ENCODE measurements at places on chromosomes 3 and 15. TPM values are rescaled to one million over a fixed set of nuclear protein-coding genes. Genes with fewer than 3 reads are reported as not detected.

DNA sequence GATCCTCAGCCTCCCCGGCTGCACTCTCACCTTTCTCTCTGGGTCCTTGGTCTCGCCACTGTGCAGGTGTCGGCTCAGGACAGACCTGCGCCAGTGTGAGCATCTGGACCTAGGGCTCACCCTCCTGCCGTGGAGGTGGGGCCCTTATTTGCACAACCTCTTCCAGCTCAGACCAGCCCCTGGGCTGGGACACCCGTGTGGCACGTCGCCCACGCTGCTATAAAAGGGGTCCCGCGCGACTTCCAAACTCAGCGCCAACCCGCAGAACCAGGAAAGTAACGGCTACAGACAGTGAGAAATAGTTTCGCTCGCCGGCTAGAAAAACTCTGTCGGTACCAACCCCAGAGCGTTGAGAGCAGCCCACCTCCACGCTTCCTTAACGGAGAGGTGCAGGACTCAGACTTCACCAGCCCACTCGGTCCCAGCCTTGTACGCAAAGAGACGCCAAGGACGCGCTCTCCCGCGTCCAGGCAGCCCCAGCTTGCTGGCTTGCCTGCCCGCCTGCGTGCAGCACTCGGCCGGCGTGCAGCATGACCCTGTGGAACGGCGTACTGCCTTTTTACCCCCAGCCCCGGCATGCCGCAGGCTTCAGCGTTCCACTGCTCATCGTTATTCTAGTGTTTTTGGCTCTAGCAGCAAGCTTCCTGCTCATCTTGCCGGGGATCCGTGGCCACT lies at the start of the genes DUOX2 and DUOXA2:
Gene DUOX2, minus strand, starts transcription at position 97 of the 675 bp plus-strand sequence. CDS start 761 bp downstream, outside the sequence.
Gene DUOXA2, plus strand, starts transcription at position 251 of the 675 bp plus-strand sequence. Its CDS starts 280 bp downstream, at position 531.
- H3K4me3 ChIP-seq, result no peak within 1 kb of the TSS
- H3K27me3 ChIP-seq, result peaks cover 80% of the 10 kb centered on the region

The ARRDC4 gene
- total RNA-seq, result 52.8 TPM

The PRSS50 gene
- total RNA-seq, result 0.41 TPM

- peaks cover 86% of the 10 kb centered on the region for H3K4me1 ChIP-seq
- no peak for DNase-seq
- no peak overlapping the region for H3K27ac ChIP-seq
- H3K36me3 ChIP-seq, result no peaks in the 10 kb centered on the region
- peak overlapping the region; percentile 49 for H3K4me3 ChIP-seq
- no peaks in the 10 kb centered on the region for H3K27me3 ChIP-seq
Observed at GRCh38 chr3:46409739-46410489, 2.9 kb downstream of the CCRL2 start.

DNA sequence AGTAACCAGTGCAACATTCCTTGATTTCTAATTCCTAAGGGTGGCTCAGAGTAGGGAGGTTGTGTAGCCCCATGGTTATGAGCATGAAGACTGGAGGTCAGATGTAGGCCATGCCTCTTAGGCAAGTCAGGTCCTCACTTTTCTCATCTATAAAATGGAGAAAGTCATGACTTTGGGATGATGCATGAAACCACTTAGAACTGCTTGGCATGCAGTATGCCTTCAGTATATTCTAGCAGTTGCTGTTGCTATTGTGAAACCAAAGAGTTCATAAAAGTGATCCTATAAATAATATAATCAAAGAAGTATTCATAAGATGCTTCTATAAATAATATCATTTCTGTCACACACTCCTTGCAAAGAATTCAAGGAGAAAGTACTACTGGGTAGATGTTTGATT lies 65.5 kb downstream of the TMEM108 start:
- H3K36me3 ChIP-seq, result no peaks in the 10 kb centered on the region
- H3K27ac ChIP-seq, result no peak overlapping the region
- no peak overlapping the region for H3K4me3 ChIP-seq
- no peak for DNase-seq
- no peaks in the 10 kb centered on the region for H3K27me3 ChIP-seq
- H3K4me1 ChIP-seq, result peaks cover 12% of the 10 kb centered on the region

The PP2D1 gene
- total RNA-seq, result not detected

The TBL1XR1 gene
- 160 TPM for total RNA-seq

DNA sequence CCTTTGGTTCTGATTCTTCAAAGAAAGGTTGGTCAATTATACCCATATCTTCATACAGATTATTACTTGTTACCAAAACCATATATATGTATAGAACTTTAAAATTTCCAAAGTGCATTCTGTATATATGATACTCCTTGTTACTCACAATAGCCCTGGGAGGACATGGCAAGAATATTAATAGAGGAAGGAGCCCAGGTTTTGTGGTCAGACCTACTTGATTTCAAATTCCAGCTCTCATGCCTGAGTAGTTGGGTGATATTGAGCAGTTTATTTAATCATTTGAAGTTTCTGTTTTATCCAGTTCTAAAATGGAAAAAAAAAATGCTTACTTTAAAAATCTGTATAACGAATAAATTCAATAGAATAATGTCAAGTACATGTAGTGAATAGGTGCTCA lies 2.5 kb downstream of the IL1RAP start:
- peaks cover 31% of the 10 kb centered on the region for H3K4me1 ChIP-seq
- H3K4me3 ChIP-seq, result no peak overlapping the region
- no peaks in the 10 kb centered on the region for H3K27me3 ChIP-seq
- no peak for DNase-seq
- no peaks in the 10 kb centered on the region for H3K36me3 ChIP-seq

GRCh38 chr3:172669021-172669420 lies 41.8 kb downstream of the NCEH1 start:
- no peak overlapping the region for H3K27ac ChIP-seq
- no peak overlapping the region for H3K4me3 ChIP-seq
- H3K4me1 ChIP-seq, result peaks cover 37% of the 10 kb centered on the region
- no peaks in the 10 kb centered on the region for H3K27me3 ChIP-seq
- no peak for DNase-seq

GRCh38 chr3:46974421-46975171 lies 1.9 kb downstream of the CCDC12 start:
- H3K27ac ChIP-seq, result no peak overlapping the region
- no peak for DNase-seq
- peaks cover 77% of the 10 kb centered on the region for H3K4me1 ChIP-seq
- H3K36me3 ChIP-seq, result peaks cover under 1% of the 10 kb centered on the region
- no peaks in the 10 kb centered on the region for H3K27me3 ChIP-seq

GRCh38 chr3:112759210-112759609 lies 87.5 kb downstream of the CD200R1L start:
- no peak for DNase-seq
- no peak overlapping the region for H3K27ac ChIP-seq
- H3K4me1 ChIP-seq, result no peaks in the 10 kb centered on the region
- no peak overlapping the region for H3K4me3 ChIP-seq
- no peaks in the 10 kb centered on the region for H3K36me3 ChIP-seq
- H3K27me3 ChIP-seq, result no peaks in the 10 kb centered on the region

The TFDP2 gene
- total RNA-seq, result 41.3 TPM

The GOLGA8S gene
- 0.53 TPM for total RNA-seq

The P2RY14 gene
- total RNA-seq, result 5.7 TPM

DNA sequence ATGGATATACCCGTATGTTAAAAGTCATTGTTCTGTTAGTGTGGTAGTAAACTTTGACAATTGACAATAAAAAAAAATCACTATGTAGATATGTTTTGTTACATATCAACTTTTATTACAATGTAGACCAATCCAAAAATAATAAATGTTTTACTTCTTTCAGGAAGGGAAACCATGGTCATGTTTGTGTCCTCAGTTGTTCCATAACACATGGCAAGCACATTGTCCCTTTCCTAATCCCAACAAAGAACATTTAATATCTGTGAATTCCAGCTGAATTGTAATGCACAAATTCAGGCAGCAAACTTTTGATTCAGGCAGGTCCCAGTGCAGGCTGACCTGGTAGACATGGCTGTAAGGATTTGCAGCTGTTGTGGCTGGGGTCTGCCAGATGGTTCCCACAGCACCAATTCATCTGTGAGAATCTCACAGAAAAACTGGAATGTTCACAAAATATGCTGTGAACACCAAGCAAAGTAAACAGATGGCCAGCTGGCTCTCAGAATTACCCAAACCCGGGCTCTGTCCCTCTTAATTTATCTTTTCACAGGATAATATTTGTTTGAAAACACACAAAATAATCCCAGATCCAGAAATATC lies 1.9 kb upstream of the SPG21 start:
- H3K4me1 ChIP-seq, result peaks cover 27% of the 10 kb centered on the region

DNA sequence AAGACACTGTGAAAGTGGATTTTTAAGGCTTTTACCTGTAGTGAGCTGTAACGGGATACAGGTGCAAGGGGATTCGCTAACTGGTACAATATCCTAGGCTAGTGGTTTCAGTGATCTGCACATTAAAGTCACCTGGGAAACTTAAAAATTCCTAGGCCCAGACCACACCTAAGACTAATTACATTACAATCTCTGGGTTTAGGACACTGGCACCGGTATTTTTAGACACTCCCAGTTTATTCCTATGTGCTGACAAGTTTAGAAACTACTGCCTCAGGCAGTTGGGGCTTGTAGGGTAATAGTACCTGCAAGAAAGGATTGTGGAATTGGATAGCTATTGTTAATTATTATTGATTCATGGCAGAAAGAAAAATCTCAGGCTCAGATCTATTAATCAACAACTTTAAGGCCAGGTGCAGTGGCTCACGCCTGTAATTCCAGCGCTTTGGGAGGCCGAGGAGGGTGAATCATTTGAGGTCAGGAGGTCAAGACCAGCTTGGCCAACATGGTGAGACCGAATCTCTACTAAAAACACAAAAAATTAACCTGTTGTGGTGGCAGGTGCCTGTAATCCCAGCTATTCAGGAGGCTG lies 50.4 kb upstream of the CASR start:
- H3K36me3 ChIP-seq, result no peaks in the 10 kb centered on the region
- no peak for DNase-seq
- H3K4me1 ChIP-seq, result no peaks in the 10 kb centered on the region
- no peak overlapping the region for H3K4me3 ChIP-seq
- H3K27ac ChIP-seq, result no peak overlapping the region

The PATL2 gene
- 4.5 TPM for total RNA-seq

DNA sequence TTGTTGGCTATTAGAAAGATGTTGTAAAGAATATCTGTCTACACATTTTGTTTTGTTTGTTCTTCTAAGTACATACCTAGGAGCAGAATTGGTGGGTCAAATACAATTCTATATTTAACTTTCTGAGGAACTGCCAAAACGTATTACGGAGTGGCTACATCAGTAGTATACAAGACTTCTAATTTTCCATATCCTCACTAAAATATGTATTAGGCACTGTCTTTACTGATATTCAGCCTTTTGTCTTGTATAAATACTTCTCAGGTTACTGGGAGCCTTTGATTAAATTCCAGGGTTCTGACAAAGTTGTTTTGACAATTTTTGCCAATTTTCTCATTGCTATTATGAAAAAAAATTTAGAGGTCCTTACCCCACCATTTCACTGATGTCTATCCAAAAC lies 146.7 kb downstream of the NR2E3 start:
- no peak overlapping the region for H3K4me3 ChIP-seq
- no peak for DNase-seq
- H3K36me3 ChIP-seq, result peaks cover 28% of the 10 kb centered on the region
- no peaks in the 10 kb centered on the region for H3K4me1 ChIP-seq
- no peaks in the 10 kb centered on the region for H3K27me3 ChIP-seq

DNA sequence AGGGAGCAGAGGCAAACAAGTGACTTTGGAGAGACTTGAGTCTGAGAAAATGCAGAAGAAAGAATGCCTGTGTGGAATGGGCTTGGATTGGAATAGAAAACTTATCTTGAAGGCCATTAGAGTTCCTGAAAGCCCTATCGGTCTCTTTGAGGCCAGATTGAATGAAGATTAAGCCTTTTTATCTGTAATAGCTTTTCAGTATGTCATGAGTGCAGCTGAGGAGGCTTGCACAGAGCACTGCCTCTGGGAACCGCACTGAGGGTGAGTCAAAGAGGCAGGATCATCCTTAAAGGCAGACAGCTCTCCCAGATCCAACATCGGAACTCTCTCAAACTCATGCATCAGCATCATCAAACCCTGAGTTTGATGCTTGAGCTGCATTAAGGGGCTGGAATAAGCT lies 515.2 kb downstream of the NTRK3 start:
- no peaks in the 10 kb centered on the region for H3K4me1 ChIP-seq
- H3K4me3 ChIP-seq, result no peak overlapping the region
- no peaks in the 10 kb centered on the region for H3K27me3 ChIP-seq
- no peak for DNase-seq

DNA sequence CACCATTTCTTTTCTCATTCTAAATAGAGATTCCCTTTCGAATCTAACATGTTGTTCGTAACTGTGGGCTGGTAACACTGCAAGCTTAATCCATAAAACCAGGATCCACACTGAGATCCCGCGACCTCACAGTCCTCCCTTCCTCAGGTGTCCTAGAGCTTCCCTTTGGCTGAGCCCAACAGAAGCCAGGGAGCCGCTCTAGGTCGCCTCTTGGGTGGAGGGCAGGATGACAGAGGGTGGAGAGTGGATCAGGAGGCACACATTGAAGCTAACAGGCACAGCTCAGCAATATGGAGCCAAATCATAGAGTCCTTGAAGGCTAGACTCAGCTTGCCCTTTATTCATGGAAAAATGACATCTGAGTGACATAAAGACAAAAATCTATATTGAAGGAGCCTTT lies 44.7 kb upstream of the DLG1 start:
- H3K4me3 ChIP-seq, result no peak overlapping the region
- DNase-seq, result no peak

DNA sequence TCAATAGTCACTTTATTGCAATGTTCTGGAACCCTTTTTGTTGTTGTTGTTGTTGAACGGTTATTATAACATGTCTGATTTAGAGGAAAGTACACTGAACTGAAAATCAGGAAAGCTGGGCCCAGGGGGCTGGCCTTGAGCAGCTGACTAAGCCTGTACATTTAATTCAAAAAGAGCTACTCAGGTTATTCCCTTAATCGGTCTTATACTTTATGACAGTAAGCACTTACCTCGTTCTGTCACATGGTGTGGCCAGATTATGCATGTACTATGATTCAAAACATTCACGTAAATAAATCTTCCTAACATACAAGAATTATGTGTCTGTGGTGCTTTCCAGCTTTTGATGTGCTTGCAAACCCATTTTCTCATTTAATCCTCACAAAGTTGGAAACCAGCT lies 382.5 kb upstream of the TPRG1 start:
- H3K4me3 ChIP-seq, result no peak overlapping the region
- no peaks in the 10 kb centered on the region for H3K36me3 ChIP-seq
- H3K4me1 ChIP-seq, result peaks cover 9% of the 10 kb centered on the region
- no peak overlapping the region for H3K27ac ChIP-seq

DNA sequence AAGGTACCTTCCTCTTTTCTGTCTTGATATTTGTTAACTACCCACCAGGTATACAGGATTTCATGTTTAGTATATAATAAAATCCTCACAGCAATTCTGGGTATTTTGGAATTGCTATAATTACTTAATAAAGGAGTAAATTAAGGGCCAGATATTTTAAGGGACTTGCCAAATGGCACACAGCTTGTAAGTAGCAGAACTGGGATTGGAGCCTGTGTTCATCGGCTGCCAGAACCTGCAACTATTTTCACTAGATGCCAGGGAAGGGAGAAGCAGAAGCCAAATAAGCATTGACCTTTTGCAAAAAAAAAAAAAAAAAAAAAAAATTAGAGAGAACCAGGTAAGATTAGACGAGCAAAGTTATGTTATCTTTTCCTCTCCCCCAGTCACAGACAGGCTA lies 683.3 kb upstream of the CADM2 start:
- H3K27ac ChIP-seq, result no peak overlapping the region
- no peaks in the 10 kb centered on the region for H3K4me1 ChIP-seq
- no peaks in the 10 kb centered on the region for H3K27me3 ChIP-seq
- DNase-seq, result no peak
- H3K36me3 ChIP-seq, result no peaks in the 10 kb centered on the region

The PLAAT1 gene
- not detected for total RNA-seq

The RLBP1 gene
- total RNA-seq, result not detected

GRCh38 chr15:64279131-64279530 lies 76.8 kb downstream of the CSNK1G1 start:
- no peaks in the 10 kb centered on the region for H3K27me3 ChIP-seq

All from lower lobe of right lung (tissue), 2 donors.